ENCODE measurements at places on chromosomes 12 and 14.

GRCh38 chr12:6384499-6385436 lies 806 bp downstream of the LTBR start:
- DNase-seq, result no peak

DNA sequence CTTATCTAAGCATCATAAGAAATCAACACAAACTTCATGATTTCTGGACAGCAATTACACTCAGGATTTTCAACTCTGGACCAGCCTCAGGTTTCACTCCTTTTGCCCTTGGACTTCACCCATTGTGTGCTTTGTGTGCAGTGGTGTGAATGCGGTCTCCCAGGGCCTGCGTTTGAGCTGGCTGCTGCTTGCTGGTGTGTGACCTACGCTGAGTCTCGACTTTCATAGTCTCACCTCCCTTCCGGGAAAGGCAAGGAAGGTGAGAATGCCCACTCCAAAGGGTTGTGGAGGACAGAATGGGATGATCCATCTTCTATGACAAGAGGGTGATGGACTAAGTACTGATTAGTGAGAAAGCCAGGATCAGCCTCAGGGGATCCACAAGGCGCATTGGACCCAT lies 228.8 kb downstream of the C12orf75 start:
- no peak for DNase-seq

- DNase-seq, result peak; percentile 4
Observed at GRCh38 chr12:106127338-106128126, 11.2 kb downstream of the NUAK1 start.

DNA sequence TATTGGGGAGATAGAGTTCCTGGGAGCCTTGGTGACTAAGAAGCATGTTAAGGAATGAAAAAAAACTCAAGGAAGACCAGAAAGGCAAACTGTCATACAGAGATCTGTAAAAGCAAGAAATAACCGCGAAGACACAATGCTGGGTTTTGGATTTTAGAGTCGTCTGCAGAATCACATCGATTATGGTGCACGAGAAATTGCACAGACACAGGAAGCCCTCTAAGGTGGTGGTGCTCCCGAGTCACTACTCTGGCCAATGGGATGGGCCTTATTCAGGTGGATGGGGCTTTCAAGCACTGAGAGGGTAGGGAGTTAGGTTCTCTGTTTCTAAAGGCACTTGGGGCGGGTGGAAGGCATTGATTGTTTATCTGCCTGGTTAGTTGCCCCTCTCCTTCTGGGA lies 10.3 kb upstream of the FLVCR2 start:
- DNase-seq, result no peak

GRCh38 chr14:94570002-94570400 lies 8.8 kb downstream of the SERPINA4 start:
- DNase-seq, result no peak

GRCh38 chr12:132872975-132873421 lies 14.4 kb downstream of the CHFR start:
- no peak for DNase-seq

DNA sequence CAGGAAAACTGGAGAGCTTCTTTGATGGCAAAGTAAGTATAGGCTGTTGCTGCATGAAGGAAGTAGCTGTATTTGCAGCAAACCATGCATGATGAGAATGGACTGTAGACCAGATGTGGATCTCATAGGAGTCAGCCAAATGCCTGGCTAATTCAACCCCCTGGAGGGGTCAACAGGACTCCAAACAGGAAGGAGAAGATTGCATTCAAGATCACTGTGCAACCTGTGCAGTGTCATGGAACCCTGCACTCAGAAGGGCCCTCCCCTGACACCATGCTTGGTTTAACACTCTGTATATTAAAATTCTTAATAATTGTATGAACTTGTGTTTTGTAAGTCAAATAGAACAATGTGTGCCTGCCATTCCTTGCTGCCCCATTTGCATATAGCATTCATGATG lies 225.1 kb upstream of the FSCB start:
- peak; percentile 15 for DNase-seq

DNA sequence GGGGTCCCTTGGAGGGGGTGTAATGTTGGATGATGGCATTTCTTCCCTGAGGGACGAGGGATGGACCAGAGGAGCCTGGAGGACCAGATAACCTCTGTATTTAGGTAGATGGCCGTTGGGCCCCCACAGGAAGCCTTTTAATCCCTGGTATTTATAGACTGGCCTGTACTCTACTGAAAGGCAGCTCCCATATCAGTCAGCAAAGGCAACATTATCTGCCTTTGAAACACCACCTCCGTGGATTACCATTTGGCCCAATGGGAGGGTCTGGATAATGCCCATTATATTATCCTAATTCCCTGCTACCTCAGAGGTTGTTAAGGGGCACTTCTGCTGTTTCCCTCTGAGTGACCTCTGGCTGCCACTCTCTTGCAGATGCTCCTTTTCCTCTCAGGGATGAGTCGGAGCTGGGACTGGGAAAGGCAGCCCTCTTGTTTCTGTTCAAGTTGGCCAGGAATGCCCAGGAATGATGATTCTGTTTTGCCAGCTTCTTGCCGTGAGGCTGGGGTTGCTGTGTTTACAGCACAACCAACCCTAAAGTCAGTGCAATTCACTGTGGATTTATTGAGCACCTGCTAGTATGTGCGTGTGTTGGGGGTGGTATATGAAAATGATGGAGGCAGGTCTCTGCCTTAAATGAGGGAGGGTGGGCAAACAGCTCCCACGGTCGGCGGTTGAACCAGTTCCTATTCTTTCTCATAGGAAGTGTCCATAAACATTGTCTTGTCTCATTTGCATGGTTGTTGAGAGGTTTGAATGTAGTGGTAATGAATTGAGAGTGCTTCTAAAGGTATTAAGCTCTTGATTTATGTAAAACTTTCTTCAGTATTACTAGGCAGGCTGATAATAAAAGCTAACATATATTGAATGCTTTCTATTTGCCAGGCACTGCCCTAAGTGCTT lies 18.1 kb downstream of the SUSD6 start:
- DNase-seq, result no peak

DNA sequence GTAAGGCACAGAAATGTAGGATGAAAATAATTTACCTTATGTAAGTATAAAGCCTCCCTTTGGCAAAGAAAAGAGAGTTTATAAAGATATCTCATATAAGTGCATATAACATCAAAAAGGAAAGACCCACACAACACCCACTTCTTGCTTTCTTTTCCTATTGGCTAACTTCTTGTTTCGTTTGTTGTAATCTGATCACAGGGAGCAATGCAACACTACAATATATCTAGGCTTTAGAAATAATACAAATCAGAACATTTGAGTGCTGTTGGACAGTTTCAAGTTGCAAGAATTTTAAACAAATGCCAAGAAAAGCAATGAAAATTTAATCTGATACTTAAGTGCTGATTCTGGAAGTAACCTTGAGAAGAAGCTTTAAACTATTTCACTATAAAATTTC lies 1.3 kb downstream of the FGD6 start:
- DNase-seq, result peak; percentile 61

DNA sequence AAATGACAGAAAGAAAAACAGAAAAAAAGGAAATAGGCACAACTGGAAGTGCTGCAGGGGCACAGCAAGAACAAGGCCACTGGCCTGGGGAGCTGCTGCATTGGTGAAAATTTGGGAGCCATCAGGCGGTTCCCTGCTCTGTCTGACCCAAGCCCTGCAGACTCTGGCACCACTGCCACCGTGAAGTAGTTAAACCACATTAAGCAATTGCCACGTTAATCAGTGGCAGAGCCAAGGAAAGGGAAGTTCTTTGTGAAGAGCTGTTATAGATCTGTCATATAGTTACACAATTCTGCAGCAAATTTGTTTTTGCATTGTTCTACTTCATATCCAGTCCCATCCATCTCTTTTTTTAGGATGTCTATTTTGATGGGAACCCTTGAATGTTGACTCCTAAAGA lies 915.3 kb downstream of the FSCB start:
- no peak for DNase-seq

- no peak for DNase-seq
Observed at GRCh38 chr12:113860950-113861349, 105.2 kb downstream of the RBM19 start.

DNA sequence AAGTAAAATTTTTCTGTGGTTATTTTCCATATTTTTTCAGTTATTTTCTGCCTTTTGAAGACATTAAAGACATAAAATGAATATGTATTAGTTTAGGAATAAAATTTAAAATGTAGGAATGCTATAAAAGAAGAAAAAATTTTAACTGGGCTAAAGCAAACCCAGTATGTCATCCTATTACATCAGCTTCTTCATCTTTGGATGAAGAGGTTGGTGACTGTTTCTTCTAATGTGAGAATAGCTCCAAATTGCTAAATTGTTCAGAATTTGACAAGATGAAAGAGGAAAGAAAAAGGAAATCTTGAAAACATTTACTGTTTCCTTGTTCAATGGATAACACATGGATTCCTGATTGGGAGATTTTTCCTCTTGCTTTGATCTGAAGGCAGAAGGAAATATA lies 52.7 kb upstream of the PZP start:
- DNase-seq, result no peak

GRCh38 chr12:14417715-14418114 lies 52.2 kb downstream of the ATF7IP start:
- DNase-seq, result peak; percentile 89

DNA sequence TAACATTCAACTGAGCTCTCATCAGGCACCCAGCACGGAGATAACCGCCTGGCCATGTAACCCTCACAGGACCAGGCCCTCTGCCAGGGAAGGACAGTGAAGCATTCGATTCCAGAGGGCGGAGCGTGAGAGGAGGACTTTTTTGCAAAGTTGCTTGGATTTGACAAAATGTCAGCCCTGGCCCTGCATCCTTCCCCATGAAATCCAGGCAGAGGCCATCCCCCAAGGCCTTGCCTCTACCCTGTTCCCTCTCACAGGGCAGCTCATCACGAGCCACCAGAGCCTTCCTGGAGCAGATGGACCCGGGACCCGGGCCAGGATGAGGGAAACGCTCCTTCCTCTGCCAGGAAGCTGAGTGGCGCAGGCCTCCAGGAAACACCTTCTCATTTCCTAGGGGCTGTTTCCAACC lies 17.0 kb downstream of the CAMKK2 start:
- DNase-seq, result no peak

- no peak for DNase-seq
Observed at GRCh38 chr12:93453633-93454032, 11.9 kb upstream of the UBE2N start.

DNA sequence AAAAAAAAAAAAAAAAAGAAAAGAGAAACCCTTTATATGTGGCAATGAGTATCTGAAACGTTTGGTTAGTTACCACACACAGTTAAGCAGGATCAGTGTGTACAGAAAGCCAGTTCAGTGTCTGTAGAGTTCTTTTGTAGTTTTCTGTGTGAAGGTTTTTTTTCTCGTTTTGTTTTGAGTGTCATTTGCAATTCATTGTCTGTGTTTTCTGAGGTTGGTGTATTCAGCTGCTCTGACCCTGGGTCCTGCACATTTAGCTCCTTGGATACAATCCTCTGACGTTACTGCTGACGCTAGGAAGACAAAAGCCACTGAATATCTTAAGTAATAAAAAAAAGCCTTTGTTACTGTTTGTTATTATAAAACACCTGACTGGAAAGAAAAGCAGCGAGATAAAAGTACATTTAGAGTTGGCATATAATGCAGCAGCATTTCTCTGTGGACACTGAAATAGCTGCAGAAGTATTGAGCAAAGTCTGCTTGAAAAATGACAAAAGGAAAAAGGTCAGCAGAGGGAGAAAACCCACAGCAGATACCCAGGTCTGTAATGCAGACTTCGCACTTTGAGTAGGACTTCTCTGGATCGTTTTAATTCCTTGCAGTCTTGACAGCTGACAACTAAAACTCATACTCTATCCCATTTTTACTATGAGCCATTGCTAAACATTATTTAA lies 89.0 kb downstream of the POLR3B start:
- DNase-seq, result peak; percentile 32

DNA sequence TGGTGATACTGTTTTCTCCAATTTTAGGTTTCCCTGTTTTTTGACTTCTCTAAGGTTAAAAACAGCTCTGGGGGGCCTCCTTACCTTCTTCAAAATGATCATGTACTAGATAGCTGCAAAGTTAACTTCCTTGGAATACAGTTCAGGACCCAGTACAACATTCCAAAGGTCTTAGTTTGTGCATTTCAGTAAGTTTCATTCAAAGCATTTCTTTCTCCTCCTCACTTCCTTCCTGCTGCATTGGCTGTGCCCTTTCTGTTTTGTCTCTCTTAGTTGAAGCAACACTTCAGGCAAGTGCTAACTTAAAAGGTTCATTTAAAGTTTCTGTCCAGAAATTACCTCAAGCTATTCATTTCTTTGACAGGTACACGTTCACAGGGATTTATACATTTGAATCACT lies 95.7 kb downstream of the SCN8A start:
- no peak for DNase-seq

DNA sequence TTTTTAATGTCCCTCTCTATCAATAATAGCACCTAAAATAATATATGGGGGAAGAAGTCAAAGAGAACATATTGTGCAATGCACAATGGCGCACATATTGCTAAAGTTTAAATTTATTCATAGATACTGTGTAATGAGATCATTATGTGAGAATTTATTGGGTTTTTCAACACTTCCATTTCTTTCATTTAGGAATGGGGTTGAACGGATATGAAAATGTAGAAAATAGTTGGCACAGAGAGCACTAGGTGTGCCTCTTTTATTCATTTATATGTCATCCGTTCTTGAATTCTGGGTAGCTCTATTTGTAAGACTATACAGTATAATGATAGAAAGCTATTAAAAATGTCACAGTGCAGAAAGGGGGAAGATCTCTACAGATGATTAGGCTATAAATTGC lies 63.9 kb downstream of the ATG14 start:
- no peak for DNase-seq

- no peak for DNase-seq
Observed at GRCh38 chr12:129839679-129840078, 64.1 kb downstream of the TMEM132D start.

GRCh38 chr12:55019784-55020183 lies at the start of gene NEUROD4:
NEUROD4 (plus strand) TSS chr12:55019974; CDS start chr12:55026440, 6,466 bp downstream.
- peak; percentile 91 for DNase-seq

GRCh38 chr12:59186451-59186850 lies 266.1 kb upstream of the LRIG3 start:
- peak; percentile 43 for DNase-seq

GRCh38 chr12:590206-590750 lies 73.0 kb downstream of the NINJ2 start:
- DNase-seq, result no peak
